ENCODE measurements at places on chromosomes 3 and 15. TPM values are rescaled to one million over a fixed set of nuclear protein-coding genes. Genes with fewer than 3 reads are reported as not detected.

P2RY12 gene
- 1.9 TPM for total RNA-seq

GRCh38 chr3:122246199-122246598 lies 62.7 kb downstream of the CASR start:
- H3K36me3 ChIP-seq: no peaks in the 10 kb centered on the region
- H3K4me1 ChIP-seq: peaks cover 3% of the 10 kb centered on the region
- peak overlapping the region; percentile 43 for H3K4me3 ChIP-seq
- no peak for DNase-seq

USP50 gene
- not detected for total RNA-seq

DNA sequence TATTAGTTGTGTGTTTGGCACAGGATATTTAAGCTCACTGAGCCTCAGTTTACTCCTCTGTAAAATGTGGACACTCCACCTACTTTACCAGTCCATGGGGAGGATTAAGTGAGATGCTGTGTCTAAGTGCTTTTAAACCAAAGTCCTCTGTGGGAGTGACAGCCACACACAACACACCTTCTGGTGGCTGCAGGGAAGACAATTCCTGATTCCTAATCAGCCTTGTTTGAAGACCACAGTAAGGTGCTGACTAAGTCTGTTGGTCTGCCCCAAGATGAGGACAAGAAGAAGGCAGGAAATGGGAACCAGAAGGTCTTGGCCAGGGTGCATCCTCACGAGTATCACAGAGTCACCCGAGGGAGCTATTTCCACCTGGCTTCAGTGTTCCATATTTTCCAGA lies 52.3 kb downstream of the EPHB1 start:
- H3K27ac ChIP-seq: no peak overlapping the region
- H3K4me1 ChIP-seq: no peaks in the 10 kb centered on the region
- DNase-seq: no peak
- H3K4me3 ChIP-seq: no peak overlapping the region

GPR87 gene
- not detected for total RNA-seq

DNA sequence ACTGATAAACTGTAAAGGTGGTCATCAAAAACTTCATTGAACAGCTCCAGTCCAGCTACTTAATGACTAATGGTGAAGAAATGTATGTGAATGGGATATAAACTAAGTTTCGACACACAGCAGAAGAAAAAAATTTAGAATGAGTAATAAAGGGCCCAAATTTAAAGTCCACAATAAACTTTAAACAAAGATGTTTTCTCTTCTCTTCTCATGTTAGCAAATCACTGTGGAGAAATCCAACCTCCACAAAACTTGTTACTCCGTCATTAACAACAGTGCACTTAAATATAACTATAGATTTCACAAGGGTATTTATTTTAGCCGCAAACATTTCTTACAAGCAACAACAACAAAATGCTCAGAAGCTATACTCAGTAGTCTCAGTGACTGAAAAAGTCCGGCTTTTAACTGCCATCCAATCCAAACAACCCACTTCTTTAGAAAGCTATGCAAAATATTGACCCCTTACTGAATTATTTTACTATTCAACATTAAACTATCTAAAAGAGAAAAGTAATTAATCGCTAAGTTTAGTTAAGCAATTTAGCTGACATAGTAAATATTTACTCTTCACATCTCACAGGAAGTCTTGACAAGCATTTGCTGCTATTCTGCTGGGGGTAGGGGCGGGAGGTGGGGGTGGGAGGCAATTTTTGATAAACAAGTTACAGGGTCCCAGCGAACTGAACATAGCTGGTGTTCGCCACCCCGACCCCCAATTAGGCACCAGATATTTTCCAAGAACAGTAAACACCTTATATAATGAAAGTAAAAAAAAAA lies 2.4 kb downstream of the IGF2BP2 start:
- no peak overlapping the region for H3K4me3 ChIP-seq
- no peak for DNase-seq
- peaks cover 45% of the 10 kb centered on the region for H3K27me3 ChIP-seq

PLCH1 gene
- 0.12 TPM for total RNA-seq

CYP11A1 gene
- not detected for total RNA-seq

TMOD2 gene
- total RNA-seq: 3.7 TPM

- H3K36me3 ChIP-seq: peaks cover 24% of the 10 kb centered on the region
- no peaks in the 10 kb centered on the region for H3K4me1 ChIP-seq
- H3K27me3 ChIP-seq: no peaks in the 10 kb centered on the region
- no peak for DNase-seq
- no peak overlapping the region for H3K27ac ChIP-seq
These were observed 49.3 kb downstream of the GRIP2 start for GRCh38 chr3:14490831-14491230.

HTR3E gene
- total RNA-seq: not detected

SLC12A1 gene
- not detected for total RNA-seq

DNA sequence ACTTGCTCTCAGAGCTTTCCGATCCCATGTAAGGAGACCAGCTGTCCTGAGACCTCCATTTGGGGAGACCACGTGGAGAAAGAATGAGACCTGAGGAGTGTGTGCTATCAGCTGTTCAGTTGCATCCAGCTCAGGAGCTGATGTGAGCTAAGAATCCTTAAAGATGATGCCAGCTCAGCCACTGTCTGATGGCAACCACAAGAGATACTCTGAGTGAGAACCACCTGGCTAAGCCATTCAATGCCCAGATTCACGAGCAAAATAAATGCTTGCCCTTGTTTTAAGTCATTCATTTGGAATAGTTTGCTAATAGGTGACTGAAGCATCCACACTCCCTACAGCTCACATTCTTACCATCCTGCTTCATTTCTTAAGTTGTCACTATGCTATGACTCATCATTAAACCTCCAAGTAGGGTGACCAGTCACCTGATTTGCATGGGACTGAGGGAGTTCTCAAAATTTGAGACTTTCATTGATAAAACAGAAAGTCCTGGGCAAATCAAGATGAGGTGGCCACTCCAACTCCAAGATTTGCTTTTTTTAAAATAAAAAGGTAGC lies 56.4 kb downstream of the SPTSSB start:
- no peaks in the 10 kb centered on the region for H3K36me3 ChIP-seq
- no peak overlapping the region for H3K4me3 ChIP-seq
- no peak overlapping the region for H3K27ac ChIP-seq
- no peaks in the 10 kb centered on the region for H3K27me3 ChIP-seq
- no peak for DNase-seq

DLL4 gene
- not detected for total RNA-seq

GRCh38 chr15:34755419-34755773 lies 598 bp upstream of the GJD2 start:
- H3K36me3 ChIP-seq: no peaks in the 10 kb centered on the region
- no peak for DNase-seq
- no peak overlapping the region for H3K4me3 ChIP-seq
- H3K4me1 ChIP-seq: no peaks in the 10 kb centered on the region

- no peaks in the 10 kb centered on the region for H3K4me1 ChIP-seq
- no peak for DNase-seq
- H3K27me3 ChIP-seq: no peaks in the 10 kb centered on the region
- H3K36me3 ChIP-seq: no peaks in the 10 kb centered on the region
- H3K4me3 ChIP-seq: peak overlapping the region; percentile 28
These were observed 516.7 kb upstream of the CFAP20DC start for GRCh38 chr3:59566481-59566975.

DNA sequence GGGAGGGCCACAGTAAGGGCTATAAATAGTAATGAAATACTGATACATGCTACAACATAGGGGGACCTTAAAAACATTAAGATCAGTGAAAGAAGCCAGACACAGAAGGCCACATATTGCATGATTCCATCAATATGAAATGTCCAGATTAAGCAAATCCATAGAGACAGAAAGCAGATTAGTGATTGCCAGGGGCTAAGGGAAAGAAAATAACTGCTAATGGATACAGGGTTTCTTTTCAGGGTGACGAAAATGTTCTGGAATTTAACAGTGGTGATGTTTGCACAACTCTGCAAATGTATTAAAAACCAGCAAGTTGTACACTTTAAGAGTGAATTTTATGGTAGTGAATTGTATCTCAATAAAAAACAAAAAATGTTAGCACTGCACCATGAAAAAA lies 37.0 kb downstream of the PIK3R4 start:
- H3K4me3 ChIP-seq: no peak overlapping the region
- no peak overlapping the region for H3K27ac ChIP-seq
- H3K4me1 ChIP-seq: no peaks in the 10 kb centered on the region
- DNase-seq: no peak
- H3K27me3 ChIP-seq: no peaks in the 10 kb centered on the region

CHSY1 gene
- total RNA-seq: 24.8 TPM

MAP6D1 gene
- 1.9 TPM for total RNA-seq

- no peaks in the 10 kb centered on the region for H3K27me3 ChIP-seq
- H3K27ac ChIP-seq: no peak overlapping the region
- no peak overlapping the region for H3K4me3 ChIP-seq
These were observed 1025.8 kb downstream of the ROBO1 start for GRCh38 chr3:78742041-78742440.

DNA sequence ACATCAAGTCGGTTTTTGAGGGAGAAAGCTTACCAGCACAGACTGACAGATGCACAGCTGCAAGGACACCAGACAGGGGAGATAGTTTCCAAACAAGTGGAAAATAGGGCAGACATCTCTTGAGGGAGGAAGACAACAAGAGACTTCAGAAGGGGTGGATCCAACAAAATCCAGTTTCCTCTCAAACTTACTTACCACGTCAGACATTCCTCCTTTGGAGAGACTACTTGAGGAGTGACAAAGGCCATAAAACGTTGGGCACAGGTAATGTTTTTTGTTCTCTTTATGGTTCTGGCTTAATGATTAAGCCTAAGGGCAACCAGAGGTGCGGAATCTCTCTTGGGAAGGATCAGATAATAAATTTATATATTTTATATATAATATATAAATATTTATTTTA lies 76.1 kb downstream of the CD200 start:
- H3K27me3 ChIP-seq: no peaks in the 10 kb centered on the region
- H3K36me3 ChIP-seq: no peaks in the 10 kb centered on the region
- no peak overlapping the region for H3K27ac ChIP-seq
- no peaks in the 10 kb centered on the region for H3K4me1 ChIP-seq
- DNase-seq: no peak
- no peak overlapping the region for H3K4me3 ChIP-seq

- H3K27me3 ChIP-seq: no peaks in the 10 kb centered on the region
- no peaks in the 10 kb centered on the region for H3K4me1 ChIP-seq
- H3K4me3 ChIP-seq: no peak overlapping the region
- no peaks in the 10 kb centered on the region for H3K36me3 ChIP-seq
- no peak overlapping the region for H3K27ac ChIP-seq
- DNase-seq: no peak
These were observed 15.1 kb upstream of the CCDC80 start for GRCh38 chr3:112656043-112656442.

GRCh38 chr3:115428841-115429240 lies 194.5 kb upstream of the GAP43 start:
- DNase-seq: no peak
- H3K4me1 ChIP-seq: no peaks in the 10 kb centered on the region
- no peak overlapping the region for H3K4me3 ChIP-seq
- H3K36me3 ChIP-seq: no peaks in the 10 kb centered on the region
- H3K27me3 ChIP-seq: no peaks in the 10 kb centered on the region

TLNRD1 gene
- 17.7 TPM for total RNA-seq

DNA sequence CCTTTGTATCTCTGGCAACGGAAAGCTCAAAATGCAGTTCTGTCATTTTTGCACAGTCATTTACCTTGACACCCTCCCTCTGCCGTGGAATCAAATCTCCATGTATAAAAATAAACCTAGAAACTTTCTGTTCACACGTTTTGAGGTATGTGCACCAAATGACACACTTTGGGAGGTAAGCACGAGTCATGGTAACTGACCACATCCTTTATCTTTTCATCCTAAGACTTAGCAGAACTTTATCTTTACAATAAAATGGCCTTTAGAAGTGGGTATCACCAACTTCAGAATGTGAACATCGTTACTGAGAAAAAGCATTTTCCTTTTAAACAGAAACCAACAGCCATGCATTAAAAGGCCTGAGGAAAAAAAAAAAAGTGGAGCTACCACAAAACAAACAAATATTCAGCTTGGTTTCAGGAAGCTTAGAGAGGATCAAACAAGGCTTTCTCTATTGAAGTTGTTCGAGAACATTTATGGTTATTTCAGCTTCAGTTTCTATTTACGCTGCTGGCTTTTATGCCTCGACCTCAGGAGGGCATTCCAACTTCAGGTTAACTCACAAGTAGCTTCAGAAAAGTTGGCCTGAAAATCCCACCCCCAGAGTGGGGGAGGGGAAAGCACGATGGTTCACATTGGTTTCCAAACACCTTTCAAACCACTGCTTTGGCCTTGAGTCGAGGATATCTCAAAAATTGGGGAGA lies 171.1 kb upstream of the ICE2 start:
- H3K36me3 ChIP-seq: no peaks in the 10 kb centered on the region
- no peaks in the 10 kb centered on the region for H3K27me3 ChIP-seq
- H3K27ac ChIP-seq: peak overlapping the region; percentile 59
- H3K4me3 ChIP-seq: peak overlapping the region; percentile 67

FAM3D gene
- total RNA-seq: not detected

DNA sequence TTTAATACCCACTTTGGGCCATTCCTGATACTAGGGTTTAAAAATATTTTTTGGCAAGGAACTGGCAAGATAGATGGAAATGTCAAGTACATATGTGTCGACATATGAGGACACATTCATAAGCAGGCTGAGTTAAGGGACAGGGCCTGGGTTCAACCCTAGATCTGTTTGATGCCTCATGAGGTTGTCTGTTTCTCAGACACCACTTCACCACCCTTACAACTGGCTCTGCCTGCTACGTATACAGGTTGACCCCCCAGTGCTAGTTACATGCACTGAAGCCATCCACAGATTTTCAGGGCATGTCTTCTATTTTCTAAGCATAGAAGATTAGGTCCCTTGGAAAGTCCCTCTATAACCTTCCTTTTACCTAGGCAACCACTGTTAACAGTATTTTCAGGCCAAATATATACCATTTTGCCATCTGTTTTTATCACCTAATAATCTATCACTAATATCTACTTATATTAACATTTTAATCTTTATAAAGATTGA lies 296.7 kb downstream of the PLCL2 start:
- no peak overlapping the region for H3K27ac ChIP-seq
- peaks cover 15% of the 10 kb centered on the region for H3K36me3 ChIP-seq
- no peaks in the 10 kb centered on the region for H3K27me3 ChIP-seq
- DNase-seq: no peak
- no peak overlapping the region for H3K4me3 ChIP-seq

FGF7 gene
- total RNA-seq: not detected

GRCh38 chr15:99844150-99844549 lies 110.9 kb upstream of the LYSMD4 start:
- H3K27ac ChIP-seq: no peak overlapping the region
- H3K36me3 ChIP-seq: no peaks in the 10 kb centered on the region
- no peak overlapping the region for H3K4me3 ChIP-seq
- no peaks in the 10 kb centered on the region for H3K4me1 ChIP-seq
- H3K27me3 ChIP-seq: no peaks in the 10 kb centered on the region
- no peak for DNase-seq

DNA sequence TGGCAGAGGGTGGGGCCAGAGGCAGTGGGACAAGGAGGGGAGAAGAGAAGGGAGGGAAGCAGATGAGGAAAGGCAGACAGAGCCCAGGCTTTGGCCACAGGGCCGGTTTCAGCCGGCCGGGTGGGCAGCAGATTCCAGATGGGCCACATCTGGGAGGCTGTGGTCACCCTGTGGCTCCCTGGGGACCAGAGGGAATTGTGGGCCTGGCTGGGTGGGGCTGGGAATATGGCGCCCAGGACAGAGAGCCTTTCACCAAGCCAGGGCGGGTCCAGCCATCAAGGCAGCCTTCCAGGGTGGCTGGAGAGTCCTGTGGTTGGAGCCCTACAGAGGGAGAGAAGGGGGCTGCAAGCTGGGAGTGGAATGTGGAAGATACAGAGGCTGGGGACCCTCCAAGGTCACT lies 18.9 kb downstream of the PTH1R start:
- peaks cover 6% of the 10 kb centered on the region for H3K27me3 ChIP-seq
- H3K36me3 ChIP-seq: no peaks in the 10 kb centered on the region
- no peak for DNase-seq
- H3K4me1 ChIP-seq: peaks cover 16% of the 10 kb centered on the region
- H3K4me3 ChIP-seq: no peak overlapping the region

AGBL1 gene
- not detected for total RNA-seq

GAP43 gene
- not detected for total RNA-seq

RAD51 gene
- 5.5 TPM for total RNA-seq

SCAANT1 gene
- total RNA-seq: 4.7 TPM

APOD gene
- total RNA-seq: not detected
